ENCODE measurements at places on chromosomes 2 and 18.

- DNase-seq, result no peak
These were observed 1.6 kb upstream of the RBM45 start for GRCh38 chr2:178110681-178111080.

- no peak for DNase-seq
These were observed 10.8 kb upstream of the NAB1 start for GRCh38 chr2:190637903-190638618.

DNA sequence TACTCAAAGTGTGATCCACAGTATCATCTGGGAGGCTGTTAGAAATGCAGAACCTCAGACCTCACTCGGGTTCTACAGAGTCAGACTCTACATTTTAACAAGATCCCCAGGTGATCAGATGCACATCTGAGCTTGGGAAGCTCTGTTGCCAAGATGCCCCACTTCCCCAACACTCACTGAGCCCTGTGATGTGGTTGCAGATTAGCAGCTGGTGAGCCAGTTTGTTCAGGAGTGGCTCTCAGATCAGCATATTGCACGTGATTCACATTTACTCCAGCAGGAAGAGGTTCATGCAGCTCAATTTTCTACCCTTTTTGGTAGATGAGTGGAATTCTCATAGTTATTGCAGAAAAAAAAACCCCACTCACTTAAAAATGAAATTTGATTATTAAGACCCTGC, 96.4 kb downstream of the VIT start:
- no peak for DNase-seq

DNA sequence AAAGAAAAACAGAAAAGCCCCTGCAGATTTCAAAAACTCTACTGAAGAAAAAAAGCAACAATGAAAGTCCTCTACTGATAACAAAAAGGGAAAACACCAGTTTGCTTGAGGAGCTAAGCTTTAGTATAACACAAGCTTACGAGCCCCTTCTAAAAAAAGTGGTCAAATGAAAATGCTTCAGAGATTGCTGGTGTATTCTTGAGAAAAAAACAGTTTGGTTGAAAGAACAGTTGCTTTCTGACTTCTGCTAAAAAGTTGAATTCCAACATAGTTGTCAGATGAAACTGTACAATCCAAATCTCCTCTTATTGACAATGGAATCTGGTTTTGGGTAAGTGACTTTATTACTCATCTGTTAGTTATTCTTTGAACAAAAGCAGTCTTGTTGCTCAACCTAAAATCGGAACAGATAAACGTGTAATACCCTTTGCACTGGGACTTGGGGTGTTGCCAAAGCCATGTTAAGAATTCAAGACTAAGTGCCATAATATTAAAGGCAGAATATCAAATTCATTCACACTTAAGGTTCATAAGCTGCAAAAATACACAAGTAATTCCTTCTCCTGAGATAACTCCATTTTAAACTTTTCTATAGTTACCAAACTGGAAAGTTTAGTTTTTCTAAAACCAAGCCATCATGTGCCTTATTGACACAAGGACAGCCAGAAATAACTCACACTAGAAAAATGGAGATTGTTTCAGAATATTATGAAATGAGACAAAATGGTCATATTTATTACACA, 45.3 kb upstream of the SPAG16 start:
- no peak for DNase-seq

DNA sequence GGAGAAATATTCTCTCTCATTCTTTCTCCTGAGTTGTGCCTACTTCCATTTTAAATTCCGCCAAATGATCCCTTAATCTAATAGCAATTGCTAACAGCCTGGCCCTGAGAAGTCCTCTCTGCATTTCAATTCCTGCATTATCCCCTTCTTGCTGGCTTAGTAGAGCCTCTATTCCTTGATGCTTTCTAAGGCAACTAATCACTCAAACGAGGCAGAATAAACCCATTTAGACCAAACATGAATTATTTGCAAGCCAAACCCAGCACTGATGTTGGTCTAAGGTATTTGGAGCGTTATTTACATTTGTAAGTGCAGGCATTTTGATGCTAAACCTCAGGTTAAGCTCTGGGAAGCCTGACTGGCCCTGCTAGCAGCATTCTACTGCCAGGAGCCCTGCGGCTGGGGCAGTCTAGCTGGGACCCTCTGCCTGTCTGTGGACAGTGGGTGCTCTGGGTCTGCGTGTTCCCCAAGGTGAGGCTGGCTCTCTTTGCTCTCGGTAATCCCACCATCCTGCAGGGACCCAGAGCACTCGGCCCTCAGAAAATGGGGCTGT, 173.1 kb upstream of the HS6ST1 start:
- peak; percentile 41 for DNase-seq

- no peak for DNase-seq
These were observed 96.2 kb upstream of the B3GNT7 start for GRCh38 chr2:231299267-231299666.

- no peak for DNase-seq
These were observed 118.0 kb downstream of the PLB1 start for GRCh38 chr2:28613633-28614501.

DNA sequence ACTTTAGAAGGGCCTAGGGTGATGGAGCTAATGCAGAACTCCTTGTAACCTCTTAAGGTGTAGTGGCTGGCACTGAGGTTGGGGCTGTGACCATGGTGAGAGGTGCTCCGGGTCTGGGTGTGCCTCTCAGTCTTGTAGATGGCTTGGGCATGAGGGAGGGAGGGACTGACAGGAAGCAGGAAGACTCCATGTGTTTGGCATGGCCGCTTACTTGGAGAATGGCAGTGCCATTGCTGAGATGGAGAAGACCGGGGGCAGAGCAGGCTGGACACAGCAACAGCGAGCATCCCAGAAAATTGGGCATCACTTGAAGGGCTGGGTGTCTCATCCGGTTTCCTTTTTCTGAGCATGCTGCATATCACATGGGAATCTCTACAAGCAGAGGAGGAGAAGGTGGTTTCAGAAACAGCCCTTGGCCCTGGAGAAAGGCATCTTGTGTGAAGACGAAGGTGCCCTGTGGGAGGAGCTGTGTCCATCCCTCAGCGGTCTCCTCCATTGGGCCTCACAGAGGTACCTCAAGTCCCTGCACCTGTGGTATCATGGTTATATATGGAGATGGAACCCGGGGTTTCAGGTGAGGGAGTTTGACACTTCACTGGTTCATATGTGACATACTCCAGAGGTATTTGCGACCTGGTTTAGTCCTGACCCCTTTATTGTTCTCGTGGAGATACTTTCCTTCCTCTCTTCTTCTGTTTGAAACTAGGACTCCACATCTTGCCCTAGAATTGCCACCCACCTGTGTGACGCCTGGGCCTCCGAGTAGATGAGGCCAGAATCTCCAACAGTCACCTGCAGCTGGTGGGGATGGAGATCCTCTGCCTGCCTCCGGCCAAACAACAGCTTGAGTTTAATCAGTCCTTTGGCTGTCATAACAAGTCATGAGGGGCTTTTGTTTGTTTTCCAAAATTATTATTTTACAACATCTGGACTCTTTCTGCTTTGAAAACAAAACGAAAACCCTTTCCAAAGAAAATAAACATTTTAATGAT, 45.6 kb downstream of the INPP4A start:
- DNase-seq, result no peak

GRCh38 chr2:109261906-109262631, 133.1 kb downstream of the SH3RF3 start:
- no peak for DNase-seq

GRCh38 chr2:203830304-203831055, 37.1 kb upstream of the CTLA4 start:
- DNase-seq, result no peak

DNA sequence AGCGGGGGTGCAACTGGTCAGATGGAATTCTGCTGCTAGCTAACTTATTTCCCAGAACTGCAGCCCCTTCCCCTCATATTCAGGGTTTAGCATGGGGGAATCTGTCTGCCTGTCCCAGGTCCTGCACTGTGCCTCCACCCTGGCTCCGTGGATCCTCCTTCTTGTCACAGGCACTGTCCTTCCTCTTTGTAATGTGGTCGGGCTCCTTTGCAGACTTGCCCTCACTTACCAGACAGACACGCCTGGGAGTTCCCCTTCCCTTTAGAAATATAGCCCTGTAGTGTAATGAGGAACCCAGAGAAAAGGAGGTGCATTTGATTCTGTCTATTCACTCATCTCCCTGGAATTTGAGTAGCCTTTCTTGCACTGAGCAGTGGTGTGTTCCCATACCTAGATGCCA, 108.7 kb downstream of the TRIM43 start:
- DNase-seq, result no peak

GRCh38 chr2:238113611-238114010, 13.5 kb downstream of the ESPNL start:
- peak; percentile 26 for DNase-seq

- DNase-seq, result no peak
These were observed 464.1 kb upstream of the CRIM1 start for GRCh38 chr2:35891528-35891927.

GRCh38 chr2:141186413-141187074, 944.3 kb downstream of the LRP1B start:
- no peak for DNase-seq

DNA sequence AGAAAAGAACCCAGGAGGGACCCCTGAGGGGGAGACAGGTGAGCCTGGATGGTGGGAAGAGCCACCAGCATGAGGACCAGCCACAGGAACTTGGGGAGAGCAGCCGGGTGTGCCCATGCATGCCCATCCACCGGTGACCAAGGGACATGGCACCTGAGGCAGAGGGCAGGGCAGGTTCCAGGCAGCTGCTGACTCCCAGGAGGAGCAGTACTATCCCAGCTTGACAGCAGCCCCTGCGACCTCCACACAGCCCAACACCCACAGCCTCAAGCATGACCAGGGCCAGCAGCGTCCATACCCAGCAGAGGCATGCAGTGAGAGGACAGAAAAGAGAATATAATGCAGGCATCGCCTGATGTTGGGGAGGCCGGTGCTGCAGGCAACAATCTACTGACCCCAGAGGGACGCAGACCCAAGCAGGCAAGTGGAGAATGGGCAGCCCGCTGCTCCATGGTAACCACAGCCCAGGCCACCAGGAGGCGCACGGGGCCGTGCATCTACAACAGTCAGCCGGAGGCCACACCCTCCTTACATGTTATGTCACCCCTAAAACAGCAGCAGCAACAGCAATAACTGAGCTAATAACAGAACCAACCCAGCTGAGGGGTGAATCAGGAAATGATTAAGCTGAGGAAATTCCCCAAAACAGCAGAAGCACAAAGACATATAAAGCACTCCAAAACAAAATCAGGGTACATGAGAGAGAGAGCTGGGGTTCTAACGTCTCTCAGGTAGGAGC, 44.1 kb downstream of the ANKMY1 start:
- DNase-seq, result peak; percentile 83

DNA sequence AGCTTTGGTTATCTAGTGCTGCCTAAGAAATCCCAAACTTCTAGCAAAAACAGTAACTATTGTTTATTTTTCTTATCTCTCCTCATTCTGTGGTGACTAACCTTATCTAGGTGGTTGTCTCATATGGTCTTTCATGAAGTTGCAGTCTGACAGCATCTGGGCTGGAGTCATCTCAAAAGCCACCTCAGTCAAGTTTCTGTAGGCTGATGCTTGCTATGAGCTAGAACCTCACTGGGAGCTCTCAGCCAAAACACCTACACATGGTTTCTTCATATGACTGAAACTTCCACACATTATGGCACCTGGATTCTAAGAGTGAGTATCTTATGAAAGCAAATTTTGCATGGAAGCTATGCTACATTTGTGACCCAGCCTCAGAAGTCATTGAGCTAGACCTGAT, 596.4 kb upstream of the VRK2 start:
- DNase-seq, result no peak

DNA sequence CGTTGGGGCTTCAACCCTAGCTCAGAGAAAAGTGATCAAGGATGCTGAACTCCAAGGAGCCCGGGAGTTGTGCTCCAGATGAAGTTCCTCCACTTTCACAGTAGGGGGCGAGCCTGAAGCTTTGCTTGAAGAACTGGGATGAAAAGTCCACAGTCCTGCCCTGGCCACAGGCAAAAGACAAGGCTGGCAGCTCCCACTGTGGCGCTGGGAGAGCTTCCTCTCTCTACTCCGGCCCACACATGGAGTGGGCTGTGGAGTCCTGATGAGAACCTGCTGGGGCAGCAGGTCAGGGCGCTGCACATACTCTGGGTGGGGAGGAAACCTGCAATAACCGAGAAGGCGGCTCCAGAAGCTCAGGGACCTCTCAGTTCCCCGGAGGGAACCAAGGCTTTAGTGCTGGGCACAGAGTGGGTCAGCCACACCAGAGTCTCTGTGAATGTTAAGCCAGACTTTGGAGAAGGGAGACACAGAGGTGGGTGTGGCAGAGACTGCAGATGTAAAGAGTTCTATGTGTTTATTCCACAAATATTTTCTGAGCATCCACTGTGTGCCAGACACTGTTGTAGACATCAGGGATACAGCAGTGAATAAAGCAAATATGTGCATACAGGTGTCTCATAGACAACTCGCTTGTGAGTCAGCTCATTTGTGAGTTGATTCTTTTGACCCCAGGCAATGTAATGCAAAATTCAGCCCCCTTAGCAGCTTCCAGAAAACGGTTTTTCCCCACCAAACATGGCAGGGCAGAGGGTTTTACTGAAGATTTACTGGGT, 48.0 kb upstream of the MRPL33 start:
- DNase-seq, result peak; percentile 74

DNA sequence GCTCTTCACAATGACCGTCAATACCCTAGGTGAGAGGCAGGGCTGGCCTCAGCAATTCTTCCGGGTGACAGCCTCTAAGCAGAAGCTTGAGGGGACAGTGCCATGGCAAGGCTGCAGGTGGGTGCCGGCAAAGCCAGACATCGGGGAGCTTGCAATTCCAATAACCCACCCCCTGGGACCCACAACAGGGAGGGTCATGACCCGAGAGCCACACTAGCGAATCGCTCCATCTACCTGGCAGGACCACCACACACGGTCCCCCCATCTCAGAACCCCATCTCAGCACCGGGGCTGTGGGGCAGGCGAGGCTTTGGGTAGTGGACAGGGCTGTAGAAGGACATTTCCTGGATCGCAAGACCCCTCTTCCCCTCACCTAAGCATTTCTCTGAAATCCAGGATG, 177.2 kb downstream of the ACKR3 start:
- no peak for DNase-seq

DNA sequence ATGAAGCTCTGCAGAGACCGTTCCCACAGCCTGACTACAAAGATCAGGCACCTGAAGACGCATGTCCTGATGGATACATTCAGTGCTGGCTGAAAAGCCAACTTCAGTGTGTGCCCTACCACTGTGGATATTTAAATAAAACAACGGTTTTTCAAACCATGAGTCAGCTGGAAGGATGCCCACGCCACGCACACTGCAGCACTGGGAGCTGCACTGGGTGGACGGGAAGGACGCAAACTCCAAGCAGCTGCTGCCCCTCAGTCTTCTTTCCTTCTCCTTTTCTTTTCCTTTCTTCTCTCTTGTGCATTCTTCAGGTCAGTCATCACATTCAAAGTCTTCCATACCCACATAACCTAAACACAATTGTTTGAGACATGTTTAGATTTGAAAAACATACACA, 7.9 kb downstream of the TMEM18 start:
- DNase-seq, result peak; percentile 13

GRCh38 chr2:120551522-120551921, 184.1 kb upstream of the GLI2 start:
- DNase-seq, result no peak

GRCh38 chr18:37844209-37844970, 278.8 kb upstream of the CELF4 start:
- DNase-seq, result no peak

DNA sequence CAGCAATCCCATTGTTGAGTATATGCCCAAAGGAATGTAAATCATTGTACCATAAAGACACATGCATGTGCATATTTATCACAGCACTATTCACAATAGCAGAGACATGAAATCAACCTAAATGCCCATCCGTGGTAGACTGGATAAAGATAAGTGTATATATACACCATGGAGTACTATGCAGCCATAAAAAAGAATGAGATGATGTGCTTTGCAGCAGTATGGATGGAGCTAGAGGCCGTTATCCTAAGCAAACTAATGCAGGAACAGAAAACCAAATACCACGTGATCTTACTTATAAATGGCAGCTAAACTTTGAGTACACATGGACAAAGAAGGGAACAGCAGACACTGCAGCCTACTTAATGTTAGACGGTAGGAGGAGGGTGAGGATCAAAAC, 18.4 kb upstream of the RAMP1 start:
- DNase-seq, result no peak

All from ecto neural progenitor cell (in vitro differentiated cells).